ENCODE measurements at places on chromosomes 13 and 19.

GRCh38 chr13:51637852-51638215 is 53.6 kb downstream of the WDFY2 start:
- DNase-seq, result no peak

DNA sequence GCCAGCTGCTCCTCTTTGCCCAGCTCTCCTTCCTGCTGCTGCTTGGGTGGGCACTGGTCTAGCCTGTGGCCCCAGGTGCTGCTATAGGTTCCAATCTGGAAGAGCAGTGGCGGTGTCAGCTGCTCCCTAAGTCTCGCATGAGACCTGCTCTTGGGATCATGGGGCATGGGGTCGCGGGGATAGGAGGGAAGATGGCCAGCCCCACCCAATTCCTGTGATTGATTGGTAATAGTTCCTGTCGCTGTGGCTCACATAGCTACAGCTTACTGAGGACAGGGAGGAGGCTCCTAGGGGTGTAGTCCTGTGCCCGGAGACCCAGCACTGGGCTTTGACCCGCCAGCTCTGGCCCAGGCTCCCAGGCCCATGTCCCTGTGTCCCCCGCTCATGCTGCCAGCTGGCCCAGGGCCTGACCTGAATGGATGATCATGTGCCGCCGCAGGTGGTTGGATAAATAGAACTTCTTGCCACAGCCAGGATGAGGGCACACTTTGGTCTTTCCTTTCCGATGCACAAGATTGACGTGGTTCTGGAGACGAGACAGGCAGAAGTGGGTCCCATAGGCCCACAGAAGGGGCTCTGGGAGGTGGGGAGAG is 4.5 kb upstream of the ELAVL3 start:
- DNase-seq, result no peak

GRCh38 chr13:45928176-45928575 is 76.6 kb upstream of the SIAH3 start:
- DNase-seq, result no peak

DNA sequence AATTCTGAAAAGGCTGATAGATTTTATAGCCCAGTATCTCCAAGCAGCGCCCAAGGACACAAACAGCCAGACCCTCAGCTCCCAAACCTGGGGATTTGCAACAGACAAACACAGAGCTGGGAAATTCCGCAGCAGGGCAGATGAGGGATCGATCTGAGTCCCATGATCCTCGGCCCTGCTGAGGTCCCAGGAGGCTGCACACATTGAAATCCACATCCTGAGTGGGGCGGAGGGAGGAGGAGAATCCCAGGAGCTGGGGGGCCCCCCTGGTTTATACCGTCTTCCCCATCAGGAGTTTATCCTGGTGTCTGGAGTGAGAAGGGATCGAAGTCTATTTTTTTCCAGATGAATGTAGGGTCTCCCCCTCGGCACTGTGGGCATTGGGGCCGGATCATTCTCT is 49.3 kb downstream of the GNG7 start:
- DNase-seq, result no peak

GRCh38 chr19:17753976-17754375 is 2.7 kb downstream of the FCHO1 start:
- no peak for DNase-seq

DNA sequence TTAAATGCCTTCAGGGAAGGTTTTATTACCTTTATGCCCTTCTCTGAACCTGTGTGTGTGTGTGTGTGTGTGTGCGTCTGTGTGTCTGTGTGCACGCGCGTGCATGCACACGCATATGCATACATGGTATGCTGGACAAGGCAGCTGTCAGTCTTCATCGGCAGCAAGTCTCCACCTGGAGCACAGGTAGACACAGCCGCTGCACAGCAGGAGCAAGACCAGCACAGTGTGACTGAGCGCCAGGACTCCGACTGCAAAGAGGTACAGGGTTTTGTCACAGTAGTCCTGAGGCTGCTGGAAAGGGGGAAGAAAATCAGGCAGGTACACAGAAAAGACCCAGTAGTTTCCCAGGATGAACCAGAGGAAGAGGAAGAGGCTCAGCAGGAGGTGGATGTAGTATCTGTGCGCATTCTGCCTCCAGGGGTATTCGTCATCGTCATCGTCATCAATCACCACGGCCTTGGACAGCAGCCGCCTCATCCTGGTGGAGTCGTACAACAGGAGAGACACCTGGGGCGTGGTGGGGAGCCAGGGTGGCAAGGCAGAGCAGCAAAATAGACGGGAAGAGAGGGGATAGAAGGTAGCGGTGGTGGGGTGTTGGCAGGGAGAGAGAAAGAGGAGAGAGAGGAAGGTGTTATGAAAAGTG is 12.8 kb upstream of the DHRS12 start:
- no peak for DNase-seq
